ENCODE measurements at places on chromosomes 5 and 9.

GRCh38 chr9:117145081-117145480 lies 269.8 kb downstream of the ASTN2 start:
- DNase-seq: no peak

DNA sequence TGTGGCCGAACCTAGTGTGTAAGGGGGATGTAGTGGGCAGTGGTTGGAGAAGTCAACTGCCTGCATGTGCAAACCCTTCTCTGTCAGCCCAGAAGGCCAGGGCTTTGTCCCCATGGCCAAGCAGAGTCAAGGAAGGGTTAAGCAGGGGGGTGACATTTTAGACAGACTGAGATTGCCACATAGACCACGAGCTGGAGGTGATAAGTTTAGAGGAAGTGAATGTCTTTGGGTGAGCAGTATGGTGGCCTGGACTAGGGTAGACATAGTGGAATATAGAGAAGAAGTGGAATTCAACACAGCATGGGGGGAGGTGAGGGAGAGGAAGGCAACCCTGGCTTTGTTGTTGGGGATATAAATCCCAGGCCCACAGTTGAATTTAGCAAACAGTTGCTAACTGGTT lies 38.7 kb upstream of the CDKN2AIPNL start:
- DNase-seq: no peak

- DNase-seq: no peak
These were observed 56.0 kb downstream of the NIPAL4 start for GRCh38 chr5:157516006-157516405.

DNA sequence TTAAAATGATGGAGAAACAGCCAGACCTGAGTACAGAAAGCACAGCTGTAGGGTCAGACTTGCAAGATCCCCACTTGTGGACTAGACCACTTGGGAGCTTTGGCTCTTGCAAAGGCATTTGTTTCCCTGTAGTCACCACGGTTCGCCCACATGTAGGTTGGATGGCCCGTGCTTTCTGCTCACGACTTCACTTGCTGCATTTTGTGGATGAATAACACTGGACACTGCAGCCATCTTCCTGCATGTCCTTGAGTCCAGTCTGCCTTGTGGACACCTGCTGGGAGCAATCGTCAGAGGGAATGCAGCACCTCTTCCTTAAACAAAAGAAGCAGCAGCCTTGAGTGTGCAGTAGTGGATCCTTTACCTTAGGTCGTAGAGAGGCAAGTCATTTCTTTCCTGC lies 372.9 kb upstream of the IRX2 start:
- no peak for DNase-seq

GRCh38 chr5:170302653-170303501 lies 5.3 kb upstream of the LCP2 start:
- DNase-seq: peak; percentile 52

GRCh38 chr5:179275941-179276837 lies 69.1 kb downstream of the ADAMTS2 start:
- DNase-seq: no peak

- DNase-seq: no peak
These were observed 36.5 kb downstream of the PPIC start for GRCh38 chr5:122999947-123000563.

DNA sequence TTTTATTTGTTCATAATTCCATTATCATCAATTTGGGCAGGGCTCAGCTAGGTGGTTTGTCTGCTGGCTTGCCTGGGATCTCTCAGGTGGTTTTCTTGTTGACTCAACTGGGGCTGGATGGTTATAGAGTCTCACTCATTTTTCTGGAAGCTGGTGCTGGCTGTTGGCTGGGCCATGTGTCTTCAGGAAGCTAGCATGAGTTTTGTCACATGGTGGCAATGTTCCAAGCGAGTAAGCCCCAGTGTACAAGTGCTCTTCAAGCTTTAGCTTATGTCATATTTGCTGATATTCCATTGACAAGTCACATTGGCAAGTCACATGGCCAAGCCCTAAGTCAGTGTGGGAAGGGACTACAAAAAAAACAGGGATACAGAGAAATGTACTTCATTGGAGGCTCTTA lies 2.3 kb upstream of the RASEF start:
- DNase-seq: no peak

GRCh38 chr5:159098603-159099436 lies 896 bp downstream of the EBF1 start:
- DNase-seq: no peak

GRCh38 chr9:92325991-92326500 lies 293 bp downstream of the CENPP start:
- no peak for DNase-seq

GRCh38 chr5:67305913-67306710 lies 109.5 kb upstream of the CD180 start:
- DNase-seq: no peak

GRCh38 chr9:79686381-79687130 lies 114.8 kb downstream of the TLE4 start:
- DNase-seq: no peak

- DNase-seq: no peak
These were observed 661.5 kb downstream of the TLE4 start for GRCh38 chr9:80233102-80233843.

- DNase-seq: no peak
These were observed 7.4 kb downstream of the CER1 start for GRCh38 chr9:14715102-14715501.

- no peak for DNase-seq
These were observed 16.9 kb upstream of the PLCXD3 start for GRCh38 chr5:41527201-41527779.

DNA sequence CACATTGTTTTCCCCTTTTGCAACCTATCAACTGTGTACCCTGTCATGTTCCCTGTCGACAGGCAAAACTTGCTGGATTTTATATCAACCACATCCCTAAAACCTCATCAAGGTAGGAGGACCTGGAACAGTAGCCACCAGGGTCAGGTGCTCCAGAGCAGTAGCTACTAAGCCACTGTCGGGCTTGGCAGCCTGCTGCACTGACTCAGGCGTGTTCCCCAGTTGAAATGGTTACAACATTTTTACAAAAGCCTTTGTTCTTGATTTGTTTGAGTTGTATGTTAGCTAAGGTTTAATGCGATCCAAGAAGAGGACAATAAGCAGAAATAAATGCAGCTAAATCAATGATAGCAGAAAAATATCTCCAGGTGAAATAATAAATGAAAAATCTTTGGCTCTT lies 407.4 kb upstream of the TLE4 start:
- no peak for DNase-seq

DNA sequence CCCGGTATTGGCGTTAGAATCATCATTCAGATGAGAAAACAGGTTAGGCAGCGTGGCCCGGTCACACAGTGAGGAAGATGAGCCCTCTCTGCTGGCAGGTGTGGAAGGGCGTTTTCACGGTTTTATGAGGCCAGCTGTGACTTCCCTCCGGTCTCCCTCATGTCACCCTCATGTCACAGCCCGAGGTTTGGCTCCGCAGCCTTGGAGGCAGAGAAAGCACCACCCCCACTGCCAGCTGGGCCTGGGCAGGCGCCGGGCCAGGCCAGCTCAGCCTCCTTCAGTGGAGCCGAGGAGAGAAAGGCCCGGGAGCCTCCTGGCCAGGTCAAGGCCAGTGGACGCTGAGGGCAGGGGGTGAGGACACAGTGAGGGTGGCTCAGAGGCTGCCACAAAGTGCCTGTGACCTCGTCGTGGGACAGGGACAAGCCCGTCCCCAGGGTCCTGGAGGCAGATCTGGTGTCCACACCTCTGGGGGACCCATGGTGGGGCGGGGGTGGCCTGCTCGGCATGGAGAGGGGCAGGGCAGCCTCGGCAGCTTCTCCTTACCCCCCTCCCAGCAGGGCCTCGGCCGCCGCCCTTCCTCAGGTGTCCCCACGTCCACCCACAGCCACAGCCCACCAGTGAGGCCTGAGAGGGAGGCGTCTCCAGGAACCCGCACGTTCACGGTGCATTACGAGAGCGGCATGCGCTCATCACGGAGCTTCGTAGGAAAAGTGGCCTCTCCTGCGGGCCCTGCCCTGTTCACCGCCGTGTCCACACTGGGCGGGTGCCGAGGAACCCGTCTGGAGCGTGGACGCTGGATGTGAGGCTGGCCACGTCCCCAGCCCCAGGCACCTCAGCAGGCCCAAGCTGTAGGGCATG lies 32.2 kb downstream of the EXD3 start:
- no peak for DNase-seq

- DNase-seq: no peak
These were observed 25.1 kb downstream of the SPACA9 start for GRCh38 chr9:132903574-132904492.

DNA sequence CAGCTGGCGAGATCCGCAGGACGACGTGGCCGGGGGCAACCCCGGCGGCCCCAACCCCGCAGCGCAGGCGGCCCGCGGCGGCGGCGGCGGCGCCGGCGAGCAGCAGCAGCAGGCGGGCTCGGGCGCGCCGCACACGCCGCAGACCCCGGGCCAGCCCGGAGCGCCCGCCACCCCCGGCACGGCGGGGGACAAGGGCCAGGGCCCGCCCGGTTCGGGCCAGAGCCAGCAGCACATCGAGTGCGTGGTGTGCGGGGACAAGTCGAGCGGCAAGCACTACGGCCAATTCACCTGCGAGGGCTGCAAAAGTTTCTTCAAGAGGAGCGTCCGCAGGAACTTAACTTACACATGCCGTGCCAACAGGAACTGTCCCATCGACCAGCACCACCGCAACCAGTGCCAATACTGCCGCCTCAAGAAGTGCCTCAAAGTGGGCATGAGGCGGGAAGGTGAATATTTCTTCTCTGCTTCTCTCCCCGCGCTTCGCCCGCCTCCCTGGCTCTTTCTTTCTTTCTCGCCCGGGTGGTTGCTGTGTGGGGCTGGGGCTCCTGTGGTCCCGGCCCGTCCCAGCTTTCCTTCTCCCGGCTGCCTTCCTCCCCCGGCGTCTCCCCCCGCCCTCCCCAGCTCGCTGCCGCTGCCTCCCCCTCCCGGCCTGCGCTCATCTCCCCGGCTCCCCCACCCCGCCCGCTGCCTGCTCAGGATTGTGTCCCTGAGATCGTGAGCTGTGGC lies 2.2 kb downstream of the NR2F1 start:
- no peak for DNase-seq

GRCh38 chr5:148085977-148086705 lies 22.4 kb downstream of the SPINK5 start:
- no peak for DNase-seq

DNA sequence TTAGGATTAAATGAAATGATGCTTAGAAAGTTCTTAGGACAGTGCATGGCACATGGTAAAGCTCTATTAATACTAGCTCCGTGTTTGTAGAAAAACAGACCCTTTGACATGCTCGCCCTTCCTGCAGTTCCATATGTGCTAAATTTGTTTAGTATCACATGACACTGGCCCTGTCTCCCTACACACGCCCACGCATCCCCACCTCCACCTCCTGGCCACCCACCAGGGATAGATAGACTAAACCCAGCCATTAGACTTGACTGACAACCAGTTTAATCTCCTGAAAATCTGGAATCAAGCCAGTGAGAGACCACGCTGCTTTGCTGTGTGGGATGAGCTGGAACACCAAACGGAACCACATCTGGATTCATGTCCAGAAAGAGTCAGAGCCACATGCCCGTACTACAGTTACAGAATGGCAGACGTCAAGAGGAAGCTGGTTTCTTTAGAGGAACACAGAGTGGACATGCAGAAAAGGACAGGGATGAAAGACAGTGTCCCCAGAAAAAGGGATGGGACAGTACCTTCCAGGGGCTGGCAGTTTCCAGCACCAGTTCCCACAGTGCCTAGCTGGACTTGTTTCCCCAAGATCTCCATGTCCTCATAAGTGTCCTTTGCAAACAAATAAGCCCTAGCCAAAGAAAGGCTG lies 186.1 kb downstream of the PDZD2 start:
- no peak for DNase-seq

DNA sequence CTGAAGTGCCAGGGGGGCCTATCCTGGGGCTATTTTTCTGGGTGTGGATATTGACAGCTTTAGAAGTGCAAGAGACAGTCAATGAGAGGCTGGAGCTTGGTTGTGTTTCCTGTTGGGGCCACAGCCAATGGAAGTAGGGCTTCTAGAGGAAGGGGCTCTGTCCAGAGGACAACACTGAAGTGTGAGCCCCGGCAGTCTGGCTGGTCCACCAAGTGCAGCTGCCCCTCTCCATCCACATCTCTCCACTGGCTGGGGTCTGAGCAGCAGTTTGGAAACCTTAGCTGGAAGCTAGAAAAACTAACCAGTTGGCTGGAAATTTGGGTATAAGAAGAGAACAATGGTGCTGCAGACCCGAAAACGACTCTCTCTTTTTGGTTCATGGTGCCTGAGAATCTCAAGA lies 64.3 kb upstream of the PSD2 start:
- no peak for DNase-seq

DNA sequence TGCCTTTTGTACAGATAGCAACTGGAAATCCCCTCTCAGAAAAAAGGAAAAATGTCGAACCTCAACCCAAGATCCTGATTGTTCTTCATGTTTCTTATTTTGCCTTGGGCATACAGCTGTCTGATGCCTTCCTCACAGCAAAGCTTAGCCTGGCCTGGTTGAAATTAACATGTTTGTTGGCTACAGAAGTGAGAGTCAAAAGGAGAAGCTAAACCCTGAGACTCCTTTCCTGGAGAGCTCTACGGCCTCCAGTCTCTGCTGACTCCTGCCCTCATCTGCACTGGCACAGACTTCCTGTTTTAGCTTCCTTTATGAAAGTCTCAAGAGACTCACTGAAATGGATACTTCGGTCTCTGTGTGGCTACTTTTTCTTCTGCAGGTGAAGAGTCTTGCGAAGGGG lies 186.7 kb downstream of the PARP8 start:
- no peak for DNase-seq

- DNase-seq: no peak
These were observed 45.8 kb downstream of the KIAA1958 start for GRCh38 chr9:112532427-112532826.

DNA sequence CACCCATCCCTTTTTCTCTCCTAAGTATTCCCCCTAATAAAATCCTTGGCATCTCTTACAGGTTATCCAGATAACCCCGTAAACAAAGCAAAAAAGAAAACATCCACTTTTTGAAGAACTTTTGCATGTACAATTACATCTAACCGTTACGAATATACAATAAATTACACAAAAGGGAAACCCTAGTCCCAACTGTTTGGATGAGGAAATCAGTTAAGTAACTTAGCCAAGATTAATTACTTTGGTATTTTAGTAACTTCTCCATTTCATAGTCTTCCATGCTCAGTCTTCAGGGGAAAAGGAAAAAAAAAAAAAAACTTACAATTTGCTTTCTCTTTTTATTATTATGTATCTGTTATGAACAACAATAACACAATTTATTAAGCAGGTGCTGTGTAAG lies 212.9 kb downstream of the ACTL7B start:
- no peak for DNase-seq

DNA sequence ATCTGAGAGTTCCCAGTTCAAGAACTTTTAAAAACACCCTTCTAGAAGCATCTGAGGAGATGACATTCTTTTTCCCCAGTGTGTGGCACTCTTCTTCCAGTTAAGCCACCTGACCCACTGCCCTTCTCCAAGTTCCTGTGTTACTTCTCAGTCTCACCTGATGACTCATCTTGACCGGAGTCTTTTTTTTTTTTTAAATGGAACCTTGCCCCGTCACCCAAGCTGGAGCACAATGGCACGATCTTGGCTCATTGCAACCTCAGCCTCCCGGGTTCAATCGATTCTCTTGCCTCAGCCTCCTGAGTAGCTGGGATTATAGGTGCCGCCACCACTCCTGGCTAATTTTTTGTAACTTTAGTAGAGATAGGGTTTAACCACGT lies 224.1 kb upstream of the DAB2 start:
- no peak for DNase-seq

All from forelimb muscle (tissue), 1 donor.